ENCODE measurements at places on chromosomes 7 and 10.

DNA sequence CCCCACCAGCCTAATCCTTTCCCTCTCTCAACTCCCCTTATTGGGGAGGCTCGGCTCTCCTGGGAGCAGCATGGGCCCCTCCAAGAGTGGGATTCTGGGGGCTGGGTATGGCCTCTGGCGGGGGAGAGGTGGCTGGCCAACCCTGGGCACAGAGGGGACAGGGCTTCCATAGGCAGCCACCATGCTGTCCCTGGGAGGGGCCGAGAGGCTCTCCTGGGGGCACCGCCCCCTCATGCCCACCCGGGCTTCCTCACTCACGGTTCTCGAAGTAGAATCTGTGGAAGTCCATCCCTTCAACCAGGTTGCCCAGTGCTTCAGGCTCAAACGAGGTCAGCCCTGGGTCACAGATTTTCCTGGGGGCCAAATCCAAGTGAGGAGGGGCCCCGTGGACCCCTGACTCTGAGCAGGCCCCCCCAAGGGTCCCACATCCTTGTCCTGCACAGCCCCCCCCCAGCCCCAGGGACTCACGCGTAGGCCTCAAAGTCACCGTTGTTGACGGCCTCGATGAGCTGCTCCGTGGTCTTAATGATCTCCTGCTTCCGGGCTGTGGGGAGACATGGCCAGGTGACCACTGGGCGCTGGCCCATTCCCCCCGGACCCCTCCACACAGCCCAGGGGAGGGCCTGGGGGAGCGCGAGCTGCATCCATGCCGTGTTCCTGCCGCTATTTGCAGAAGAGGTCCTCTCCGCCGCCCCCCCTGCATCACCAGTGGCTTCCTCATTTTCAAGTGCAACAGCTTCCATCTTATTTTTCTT lies 19.8 kb downstream of the YKT6 start:
- no peak for DNase-seq

GRCh38 chr7:4006687-4007086 lies 675.4 kb upstream of the FOXK1 start:
- no peak for DNase-seq

DNA sequence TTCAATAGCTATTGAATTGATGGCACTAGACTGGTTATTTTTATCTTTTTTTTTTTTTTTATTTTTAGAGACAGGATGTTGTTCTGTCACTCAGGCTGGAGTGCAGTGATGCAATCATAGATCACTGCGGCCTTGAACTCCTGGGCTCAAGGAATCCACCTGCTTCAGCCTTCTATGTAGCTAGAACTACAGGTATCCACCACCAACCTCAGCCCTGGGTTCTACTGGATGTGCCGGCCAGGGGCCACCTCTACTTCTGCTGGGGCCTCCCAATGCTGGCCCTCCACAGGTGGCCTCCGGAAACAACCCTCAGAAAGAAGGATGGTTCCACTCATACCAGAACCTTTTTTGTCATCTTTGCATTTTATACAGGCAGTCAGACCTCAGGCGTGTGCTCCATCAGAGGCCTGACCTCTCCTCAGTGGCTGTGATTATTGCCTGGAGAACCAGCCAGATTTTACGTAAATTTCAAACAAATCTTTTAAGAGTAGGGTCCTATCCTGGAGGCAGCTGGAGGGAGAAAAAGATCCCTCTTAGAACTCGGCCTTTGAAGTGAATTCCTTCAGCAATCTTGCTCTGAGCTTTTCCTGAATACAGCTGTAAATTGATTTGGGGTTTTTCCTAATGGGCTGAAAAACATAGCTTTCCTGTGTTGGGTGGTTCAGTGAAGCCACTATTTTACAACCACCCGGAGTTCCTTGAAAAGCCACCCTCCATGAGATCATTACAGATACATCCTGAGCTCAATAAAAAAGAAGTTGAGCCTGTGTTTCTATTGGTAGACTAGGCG lies 110.0 kb downstream of the SPAG6 start:
- DNase-seq, result no peak

DNA sequence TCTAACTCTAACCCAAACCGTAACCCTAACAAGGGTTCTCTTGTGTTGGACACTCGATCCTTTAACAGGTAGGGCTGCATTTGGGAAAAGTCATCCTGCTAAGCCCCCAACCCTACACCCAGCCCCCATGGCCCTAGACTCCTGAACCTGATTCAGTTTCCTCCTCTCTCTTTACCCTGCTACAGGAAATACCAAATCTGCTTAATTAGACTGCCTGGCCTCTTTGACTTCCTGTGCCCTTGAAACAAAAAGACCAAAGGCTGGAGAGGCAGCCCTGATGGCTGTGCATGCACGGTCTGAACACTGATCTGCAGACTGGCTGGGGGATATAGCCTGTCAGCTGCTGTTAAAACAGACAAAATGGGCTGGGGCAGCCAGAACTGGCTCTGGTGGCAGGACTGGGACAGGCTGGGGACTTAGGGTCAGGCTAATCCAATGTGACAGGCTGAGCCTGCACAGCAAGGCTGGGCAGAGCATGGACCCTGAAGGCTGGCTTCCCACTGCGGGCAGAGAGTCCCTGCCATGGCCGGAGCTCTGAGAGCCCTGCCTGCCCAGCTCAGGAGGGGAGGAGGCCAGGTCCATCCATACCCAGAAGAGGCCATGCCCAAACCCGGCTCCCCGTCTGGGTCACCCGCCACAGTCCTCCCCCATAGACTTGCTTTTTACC lies 51.0 kb upstream of the MSMB start:
- DNase-seq, result no peak

DNA sequence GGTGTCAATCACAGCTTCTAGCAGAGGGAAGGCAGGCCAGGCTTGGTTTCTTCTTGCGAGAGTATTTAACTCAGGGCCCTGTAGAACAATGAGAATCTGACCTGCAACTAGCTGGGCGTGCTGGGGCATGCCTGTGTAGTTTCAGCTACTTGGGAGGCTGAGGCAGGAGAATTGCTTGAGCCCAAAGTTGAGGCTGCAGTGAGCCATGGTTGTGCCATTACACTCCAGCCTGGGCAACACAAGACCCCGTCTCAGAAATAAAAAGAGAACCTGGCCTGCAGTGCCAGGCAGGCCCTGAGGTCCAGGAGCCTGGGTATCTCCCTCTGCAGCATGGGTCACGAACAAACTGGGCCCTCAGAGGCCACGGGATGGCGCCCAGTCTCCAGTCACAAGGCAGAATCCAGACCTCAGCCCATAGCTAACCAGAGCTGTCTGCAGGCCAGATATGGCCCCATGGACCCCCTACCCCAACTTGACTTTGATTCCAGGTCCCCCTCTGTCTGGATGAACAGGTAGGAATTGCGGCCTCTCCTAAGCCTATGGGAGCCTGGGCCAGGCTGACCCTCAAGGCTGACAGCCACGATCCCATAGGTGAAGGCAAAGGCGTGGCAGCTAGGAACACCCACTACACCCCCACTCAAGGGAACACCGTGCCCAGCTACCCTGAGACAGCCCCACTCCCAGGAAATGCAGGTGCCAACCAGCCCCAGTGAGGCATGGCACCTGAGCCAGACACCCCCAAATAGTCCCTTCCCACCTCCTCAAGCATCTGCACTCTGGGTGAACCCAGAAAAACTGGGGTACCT lies 102.7 kb upstream of the TNRC18 start:
- DNase-seq, result no peak

DNA sequence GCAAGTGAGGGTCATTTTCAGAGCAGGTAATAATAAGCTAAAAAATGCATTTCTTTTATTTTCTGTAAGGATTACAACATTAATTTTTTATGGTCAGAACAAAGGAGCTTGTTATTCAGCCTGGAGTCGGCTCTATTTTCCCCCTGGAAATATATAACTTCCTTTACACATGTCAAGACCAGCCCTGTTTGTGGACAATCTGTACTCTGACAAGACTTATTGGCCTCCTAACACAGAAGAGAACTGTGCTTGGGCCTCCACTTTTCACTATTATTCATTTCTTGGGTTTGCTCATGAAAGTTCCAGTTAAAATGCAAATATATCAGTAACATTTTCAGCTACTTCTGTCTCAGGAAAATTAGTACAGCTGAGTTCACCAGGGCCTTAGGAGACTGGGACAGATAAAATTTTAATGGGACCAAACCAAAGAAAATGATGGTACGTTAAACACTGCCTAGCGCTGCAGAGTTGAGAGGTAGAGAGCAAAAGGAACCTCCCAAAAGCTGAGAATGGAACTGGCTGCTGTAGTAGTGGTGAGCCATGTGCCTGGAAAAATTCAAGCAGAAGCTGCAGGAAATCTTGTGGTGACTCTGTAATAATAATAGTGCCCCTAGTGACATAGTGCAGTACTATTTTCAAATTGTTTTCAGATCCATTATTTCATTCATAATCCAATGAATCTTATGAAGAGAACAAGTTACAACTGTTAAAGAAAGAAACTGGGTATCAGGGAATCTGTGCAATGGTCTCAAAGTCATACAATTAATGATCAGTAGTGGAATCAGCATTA lies 227.2 kb upstream of the KIAA1217 start:
- no peak for DNase-seq

DNA sequence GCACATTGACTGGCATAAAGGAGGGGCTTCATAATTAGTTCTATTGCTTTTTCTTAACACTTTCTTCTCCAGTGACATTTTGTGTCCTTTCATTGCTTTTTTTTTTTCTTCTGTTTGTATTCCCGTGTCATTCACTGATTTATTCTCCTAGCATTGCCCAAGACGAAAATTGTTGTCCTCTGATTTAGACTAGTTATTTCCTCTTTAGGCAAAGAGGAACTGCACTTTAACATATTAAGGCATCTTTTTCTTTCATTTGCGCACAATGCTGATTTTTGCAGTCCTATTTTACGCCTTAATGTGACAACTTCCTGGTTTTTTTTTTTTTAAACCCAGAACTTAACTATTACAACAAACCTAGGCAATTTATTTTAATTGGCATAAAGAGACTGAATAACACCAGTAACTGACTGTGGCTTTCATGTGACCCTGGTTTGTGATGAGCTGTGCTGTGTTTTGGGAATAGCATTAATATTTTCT lies 39.7 kb downstream of the ARID5B start:
- no peak for DNase-seq

DNA sequence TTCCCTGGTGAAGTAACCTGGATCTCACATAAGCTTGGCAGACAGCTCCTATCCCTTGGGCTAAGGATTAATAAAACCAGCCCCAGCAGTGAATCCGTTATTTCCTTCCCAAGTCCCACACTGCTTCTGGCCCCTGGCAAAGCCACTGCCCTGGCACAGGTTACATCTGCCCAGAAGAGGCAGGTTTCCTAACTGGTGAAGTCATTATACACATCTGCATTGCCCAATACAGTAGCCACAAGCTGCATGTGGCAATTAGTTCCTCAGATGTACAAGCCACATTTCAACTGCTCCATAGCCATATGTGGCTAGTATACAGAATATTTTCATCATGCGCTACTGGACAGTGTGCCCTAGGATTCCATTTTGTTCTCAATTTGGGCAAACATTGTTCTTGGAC lies 273.0 kb downstream of the GRM8 start:
- no peak for DNase-seq

- no peak for DNase-seq
Measured at GRCh38 chr10:78936412-78937342, 132.1 kb upstream of the ZMIZ1 start.

DNA sequence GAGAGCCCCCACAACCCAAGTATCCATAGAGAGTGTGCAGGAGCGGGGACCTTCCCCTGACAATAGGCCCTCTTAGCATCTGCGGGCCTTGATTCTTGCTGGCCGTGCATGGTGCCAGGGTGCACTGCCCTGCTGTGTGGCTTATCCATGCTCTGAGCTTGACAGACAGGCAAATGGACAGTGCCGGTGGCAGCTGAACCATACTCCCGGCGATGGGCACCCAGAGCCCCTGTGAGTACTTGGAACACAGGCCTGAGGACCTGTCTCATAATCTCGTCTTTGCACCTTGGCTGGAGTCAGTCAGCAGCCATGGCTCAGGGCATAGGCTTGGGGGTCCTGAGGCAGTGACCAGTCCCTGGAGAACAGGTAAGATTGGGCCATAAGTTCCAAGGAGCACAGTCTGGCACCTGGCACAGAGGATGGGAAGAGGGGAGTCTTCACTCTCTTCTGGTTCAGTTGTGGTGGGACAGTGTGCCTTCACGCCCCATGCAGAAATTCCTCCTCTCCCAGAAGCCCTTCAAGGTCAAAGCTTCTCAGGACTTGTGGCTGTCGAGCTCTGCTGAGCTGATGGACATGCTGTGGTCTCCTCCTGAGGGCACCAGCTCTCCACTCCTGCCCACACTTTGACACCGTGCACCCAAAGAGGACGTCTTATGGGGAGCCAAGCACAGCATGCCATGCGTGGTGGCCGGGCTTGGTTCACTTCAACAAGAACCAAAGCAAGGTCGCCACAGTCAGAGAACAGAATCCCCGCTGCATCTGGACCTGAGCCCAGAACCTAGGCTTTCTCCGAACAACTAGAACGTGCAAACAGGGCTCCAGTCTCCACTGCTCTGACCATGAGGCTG lies 59.4 kb upstream of the CAMK2B start:
- no peak for DNase-seq

GRCh38 chr10:79399223-79399831 lies 46.1 kb downstream of the ZCCHC24 start:
- no peak for DNase-seq

GRCh38 chr10:124289851-124290795 lies 128.6 kb downstream of the OAT start:
- DNase-seq, result no peak

DNA sequence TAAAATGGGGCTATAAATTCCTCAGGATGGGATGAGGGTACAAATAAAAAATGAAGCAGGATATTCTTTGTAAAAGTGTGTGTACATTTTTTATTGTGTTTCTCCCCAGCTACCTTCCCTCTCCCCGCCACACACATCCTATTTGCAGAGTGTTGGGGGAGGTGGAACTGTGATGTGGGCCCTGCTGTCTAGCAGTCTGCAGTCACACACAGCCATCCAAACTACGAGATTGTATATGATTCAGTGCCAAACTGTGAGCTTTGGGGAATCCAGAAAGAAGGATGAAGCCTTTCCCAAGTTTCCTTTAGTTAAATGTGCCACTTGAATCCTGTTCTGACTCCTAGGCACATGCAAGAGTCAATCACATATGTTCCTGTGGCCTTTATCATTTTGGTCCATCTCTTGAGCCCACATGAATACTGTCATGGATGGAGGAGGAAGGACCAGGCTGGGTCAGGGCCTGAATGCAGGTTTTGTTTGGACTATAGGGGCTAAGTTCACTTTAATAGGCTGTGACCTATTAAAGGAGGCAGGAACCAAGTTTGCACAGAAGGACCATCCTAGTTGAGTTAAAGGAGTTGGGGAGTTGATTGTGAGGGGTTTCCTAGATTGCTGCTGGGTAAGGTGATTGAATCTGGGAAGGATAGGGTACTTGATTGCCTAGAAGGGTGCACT lies 1.1 kb upstream of the SEMA4G start:
- no peak for DNase-seq

DNA sequence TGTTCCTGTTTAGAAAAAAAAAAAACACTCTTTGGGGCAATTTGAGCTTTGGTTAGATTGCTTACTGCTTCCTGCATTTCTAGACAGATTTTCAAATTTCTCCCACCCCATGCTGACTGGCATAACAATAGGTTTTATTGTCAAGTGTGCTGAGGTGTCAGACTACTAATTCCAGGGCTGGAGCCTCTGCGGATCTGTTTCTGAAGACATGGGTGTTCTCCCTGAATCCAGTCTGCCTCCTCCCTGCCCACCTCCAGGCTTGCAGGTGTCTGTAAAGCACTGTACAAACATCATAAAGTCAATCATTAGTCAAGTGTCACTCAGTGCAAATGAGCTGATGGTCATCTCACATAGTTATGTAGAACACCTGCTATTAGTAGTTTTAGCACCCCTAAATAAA lies 292.4 kb downstream of the GATA3 start:
- no peak for DNase-seq
